Cortex of kidney (tissue), 1 donor: ENCODE measurements at places on chromosomes 5 and 9.

DNA sequence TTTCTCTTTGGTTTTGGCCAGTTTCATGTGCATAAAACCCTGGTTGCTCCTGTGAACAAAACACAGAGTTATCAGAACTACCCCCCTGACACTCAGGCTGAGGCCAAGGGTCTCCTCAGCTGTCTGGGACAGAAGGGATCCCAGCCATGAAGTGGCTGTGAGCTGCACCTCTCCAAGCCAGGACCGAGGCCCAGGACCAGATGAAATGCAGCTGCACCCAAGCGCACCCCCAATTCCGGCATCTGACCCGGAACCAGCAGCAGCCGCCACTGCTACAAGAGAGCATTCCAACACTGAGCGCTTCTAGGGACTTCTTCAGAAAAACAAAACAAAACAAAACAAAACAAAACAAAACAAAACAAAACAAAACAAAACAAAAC lies 16.0 kb upstream of the SLC25A51 start:
- DNase-seq: no peak

DNA sequence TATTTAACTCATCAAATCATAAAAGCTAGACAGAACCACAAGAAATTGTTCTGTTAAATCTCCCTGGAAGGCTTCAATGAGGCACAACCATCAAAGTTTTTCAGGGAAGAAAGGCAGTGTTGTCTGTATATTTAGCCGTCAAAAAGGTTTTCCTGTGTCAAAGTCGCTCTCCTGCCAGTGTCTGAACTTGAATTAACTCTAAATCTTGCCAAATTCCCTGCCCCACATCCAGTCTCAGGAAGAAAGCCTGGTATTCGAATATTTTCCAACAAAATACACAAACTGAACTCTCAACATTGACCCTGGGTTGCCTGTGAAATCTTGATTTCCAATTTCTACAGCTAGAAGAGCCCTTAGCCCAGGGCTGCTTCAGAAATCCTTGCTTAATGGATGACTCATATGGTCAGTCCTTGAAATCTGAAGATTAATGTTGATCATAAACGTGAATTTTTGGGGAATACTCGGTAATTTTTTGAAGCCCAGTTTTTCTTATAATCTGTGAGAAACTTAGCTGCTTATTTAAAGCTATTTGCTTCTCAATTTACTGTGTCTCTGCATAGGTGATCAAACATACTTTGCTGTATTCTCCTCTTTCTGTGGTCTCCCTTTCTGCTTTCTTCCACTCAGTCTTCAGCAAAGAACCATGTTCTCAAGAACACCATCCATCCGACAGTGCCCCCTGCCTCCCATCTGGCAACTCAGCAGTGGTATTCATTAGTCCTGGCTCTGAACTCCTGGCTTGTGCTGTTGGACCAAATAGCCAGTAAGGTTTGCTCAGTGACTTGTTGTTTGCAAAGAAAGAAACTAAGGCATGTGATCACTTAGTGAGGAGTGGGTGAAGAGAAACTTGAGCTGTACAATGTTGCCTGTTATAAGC lies 58.9 kb downstream of the NREP start:
- DNase-seq: no peak

- no peak for DNase-seq
Observed at GRCh38 chr5:77015938-77016569, 14.2 kb upstream of the AGGF1 start.

GRCh38 chr5:126192226-126192625 lies 231.0 kb upstream of the GRAMD2B start:
- DNase-seq: no peak

- DNase-seq: no peak
Observed at GRCh38 chr5:10201223-10201868, 48.3 kb downstream of the ATPSCKMT start.

DNA sequence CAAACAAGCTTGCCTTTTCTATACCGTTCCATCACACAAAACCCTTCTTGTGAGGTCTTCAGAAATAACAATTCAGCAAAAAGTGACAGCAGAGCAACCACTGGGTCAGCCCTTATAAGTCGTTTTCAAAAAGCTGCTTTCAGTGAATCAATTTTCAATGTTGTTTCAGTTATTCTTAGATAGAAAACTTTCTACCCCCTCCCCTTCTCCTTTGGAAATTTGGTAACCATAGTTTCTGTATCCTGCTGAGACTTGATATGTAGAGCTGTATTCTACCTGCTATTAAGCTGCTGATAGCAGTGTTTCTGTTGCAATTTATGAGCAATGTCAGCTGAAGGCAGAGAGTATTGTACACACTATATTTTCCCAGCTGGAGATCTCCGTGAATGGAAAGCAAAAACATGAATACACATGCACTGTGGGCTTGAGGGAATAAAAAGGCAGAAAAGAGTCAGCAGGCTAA lies 75.7 kb downstream of the ZNF608 start:
- no peak for DNase-seq

GRCh38 chr5:52746539-52746938 lies 41.2 kb upstream of the ITGA1 start:
- no peak for DNase-seq
